Breast epithelium (tissue), 4 donors: ENCODE measurements at places on chromosomes 6 and 20.

DNA sequence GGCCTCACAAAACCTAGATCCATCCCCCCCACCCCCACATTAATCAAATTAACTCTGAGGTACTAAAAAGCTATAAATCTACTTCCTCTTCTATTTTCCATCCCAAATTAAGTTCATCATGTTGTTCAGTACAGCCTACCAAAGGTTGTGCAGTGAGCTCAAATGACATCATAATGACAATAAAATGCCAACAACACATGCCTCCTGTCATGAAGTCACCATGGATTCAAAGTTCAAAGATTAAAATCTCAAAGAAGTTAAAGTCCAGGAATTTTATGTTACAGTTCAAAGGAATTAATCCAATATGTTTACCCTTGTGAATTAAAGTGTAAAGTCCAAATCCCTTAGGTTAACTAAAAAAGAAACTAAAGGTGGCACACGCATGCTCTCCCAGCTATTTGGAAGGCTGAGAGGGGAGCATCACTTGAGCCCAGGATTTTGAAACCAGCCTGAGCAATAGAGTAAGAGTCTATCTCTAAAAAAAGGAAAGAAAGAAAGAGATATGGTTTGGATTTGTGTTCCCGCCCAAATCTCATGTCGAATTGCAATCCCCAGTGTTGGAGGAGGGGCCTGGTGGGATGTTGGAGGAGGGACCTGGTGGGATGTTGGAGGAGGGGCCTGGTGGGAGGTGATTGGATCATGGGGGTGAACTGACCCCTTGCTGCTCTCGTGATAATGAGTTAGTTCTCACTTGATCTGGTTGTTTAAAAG is 25.7 kb upstream of the SIRT5 start:
- H3K4me3 ChIP-seq, result no peak overlapping the region
- DNase-seq, result no peak
- no peaks in the 10 kb centered on the region for H3K4me1 ChIP-seq
- H3K36me3 ChIP-seq, result no peaks in the 10 kb centered on the region
- H3K27me3 ChIP-seq, result no peaks in the 10 kb centered on the region
- H3K27ac ChIP-seq, result no peak overlapping the region

DNA sequence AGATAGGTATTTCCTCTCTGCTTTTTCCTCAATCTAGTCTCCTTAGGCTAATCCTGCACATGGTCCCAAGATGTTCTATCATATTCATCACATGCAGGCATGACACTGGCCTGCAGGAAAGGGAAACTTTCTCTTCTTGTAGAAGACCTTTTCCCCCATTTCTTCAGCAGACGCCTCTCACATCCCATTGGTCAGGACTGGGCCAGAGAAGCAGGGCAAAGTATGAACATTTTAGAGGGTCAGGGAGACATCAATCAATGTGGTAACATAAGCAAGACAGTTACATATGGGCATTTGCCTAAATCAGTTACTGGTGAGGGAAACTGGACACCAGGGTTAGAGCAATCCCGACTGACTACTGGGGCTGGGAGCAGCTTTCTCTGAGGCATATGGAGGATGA is 90.1 kb downstream of the CRYBG1 start:
- H3K27me3 ChIP-seq, result no peaks in the 10 kb centered on the region
- H3K4me1 ChIP-seq, result no peaks in the 10 kb centered on the region
- H3K27ac ChIP-seq, result peak overlapping the region; percentile 8
- DNase-seq, result no peak
- H3K4me3 ChIP-seq, result no peak overlapping the region
- no peaks in the 10 kb centered on the region for H3K36me3 ChIP-seq

DNA sequence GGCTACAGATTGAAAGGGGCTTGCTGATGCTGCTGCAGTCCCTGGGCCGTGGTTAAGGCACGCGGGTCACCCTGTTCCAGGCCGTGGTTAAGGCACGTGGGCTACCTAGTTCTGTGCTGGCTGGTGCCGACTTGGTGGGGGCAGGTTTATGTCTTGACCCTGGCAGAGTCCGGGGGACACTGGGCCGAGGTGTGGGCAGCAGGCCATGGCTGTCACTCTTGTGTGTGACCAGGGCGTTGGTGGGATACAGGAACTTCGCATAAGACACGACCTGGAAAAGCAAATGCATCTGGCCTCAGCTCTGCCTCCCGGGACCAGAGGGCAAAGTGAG is 6.4 kb downstream of the RPS21 start:
- no peak for DNase-seq
- no peak overlapping the region for H3K4me3 ChIP-seq
- H3K27ac ChIP-seq, result no peak overlapping the region
- no peaks in the 10 kb centered on the region for H3K36me3 ChIP-seq

DNA sequence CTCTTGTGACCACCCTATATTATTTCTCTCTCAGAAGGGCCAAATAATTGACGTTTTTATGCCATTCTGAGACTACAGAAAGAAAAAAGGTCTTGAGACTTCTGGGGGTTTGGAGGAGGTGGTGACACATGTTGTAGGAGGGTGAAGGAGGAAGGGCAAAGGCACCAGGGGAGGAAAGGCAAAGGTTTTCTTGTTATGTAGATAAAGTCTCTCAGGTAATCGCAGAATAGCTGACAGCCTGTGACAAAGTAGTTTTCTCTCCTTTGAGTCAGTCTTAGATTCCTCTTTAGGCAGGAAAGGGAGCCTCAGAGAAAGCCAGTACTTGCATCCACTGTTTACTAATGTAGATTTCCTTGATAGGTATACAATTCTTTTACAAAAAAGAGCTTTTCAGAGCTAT is 23.6 kb downstream of the OR2B2 start:
- no peak overlapping the region for H3K4me3 ChIP-seq
- DNase-seq, result no peak
- no peak overlapping the region for H3K27ac ChIP-seq
- no peaks in the 10 kb centered on the region for H3K36me3 ChIP-seq
- peaks cover 18% of the 10 kb centered on the region for H3K27me3 ChIP-seq
- H3K4me1 ChIP-seq, result no peaks in the 10 kb centered on the region
